ENCODE measurements at places on chromosomes 6 and 20.
A peak's percentile ranks its signal among the peaks of the same experiment; 100 is the strongest.

- DNase-seq, result no peak
Observed at GRCh38 chr6:78670156-78670555, 197.2 kb upstream of the IRAK1BP1 start.

- DNase-seq, result no peak
Observed at GRCh38 chr20:3423126-3423525, 15.7 kb upstream of the DNAAF9 start.

DNA sequence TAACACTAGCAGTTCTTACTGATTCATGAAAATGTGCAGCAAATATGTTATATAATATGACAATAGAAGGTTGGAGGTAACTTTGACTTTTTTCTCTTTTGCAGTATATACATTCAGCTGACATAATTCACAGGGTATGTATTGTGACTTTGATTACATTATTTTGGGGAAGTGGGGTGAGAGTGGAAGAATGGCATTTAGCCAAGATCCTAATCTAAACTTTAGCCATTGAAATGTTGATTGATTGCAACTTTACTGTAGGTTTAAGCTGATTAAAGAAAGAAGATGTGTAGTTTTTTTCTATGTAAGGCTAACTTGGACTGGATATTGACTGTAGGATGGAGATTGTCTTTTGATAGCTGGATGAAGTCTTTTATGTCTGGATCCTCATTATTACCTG, 46.0 kb downstream of the MAPK14 start:
- DNase-seq, result no peak

DNA sequence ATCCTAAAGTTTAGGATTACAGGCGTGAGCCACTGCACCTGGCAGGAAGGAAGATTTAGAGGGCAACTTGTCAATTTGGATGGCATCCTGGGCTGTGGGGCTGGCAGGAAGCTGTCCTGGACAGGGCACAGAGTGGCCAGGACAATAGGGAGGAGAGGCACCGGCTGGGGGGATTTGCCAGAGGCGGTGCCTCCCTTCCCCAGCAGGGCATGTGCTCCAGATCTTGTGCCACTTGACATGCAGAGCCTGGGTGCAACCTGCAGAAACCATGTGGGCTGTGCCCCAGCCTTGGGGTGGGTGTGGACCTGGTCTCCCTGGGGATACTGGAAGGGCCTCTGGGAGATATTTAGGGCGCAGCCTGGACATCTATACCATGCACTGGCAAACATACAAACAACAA, 58.6 kb upstream of the EEF1A1 start:
- DNase-seq, result no peak

DNA sequence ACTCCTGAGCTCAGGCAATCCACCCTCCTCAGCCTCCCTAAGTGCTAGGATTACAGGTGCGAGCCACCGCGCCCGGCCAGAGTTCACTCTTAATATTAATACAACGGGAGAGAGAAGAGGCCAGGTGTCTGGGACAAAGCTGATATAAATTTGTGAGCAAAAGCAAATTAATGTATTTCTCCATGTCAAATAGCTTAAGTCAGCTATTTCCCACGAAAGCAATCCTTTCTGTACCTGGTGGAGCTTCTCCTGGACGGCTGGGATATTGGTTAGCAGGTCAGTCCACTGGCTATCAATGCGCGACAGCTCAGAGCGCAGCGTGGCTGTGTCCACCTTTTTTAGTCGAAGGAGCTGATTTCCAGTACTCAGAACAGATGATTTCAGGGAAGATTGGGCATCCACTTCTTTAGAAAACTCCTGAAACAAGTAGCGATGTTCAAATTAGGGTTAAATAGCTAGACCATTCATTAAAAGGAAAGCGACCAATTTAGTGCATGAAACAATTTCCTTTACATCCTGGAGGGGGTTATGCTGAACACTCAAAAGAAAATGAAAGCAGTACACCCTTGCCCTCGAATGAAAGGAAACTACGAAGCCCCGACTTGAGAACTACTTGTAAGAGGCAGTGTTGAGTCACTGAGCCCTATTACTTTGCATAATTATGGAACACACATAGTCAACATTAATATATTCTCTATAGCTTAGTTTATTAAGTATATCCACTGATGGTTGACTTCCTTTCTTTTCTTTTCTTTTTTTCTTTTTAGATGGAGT, 403.4 kb downstream of the SYNE1 start:
- DNase-seq, result no peak

GRCh38 chr6:109526905-109527628, 44.0 kb upstream of the ZBTB24 start:
- DNase-seq, result no peak

GRCh38 chr6:42715871-42716270, 6.5 kb downstream of the PRPH2 start:
- no peak for DNase-seq

DNA sequence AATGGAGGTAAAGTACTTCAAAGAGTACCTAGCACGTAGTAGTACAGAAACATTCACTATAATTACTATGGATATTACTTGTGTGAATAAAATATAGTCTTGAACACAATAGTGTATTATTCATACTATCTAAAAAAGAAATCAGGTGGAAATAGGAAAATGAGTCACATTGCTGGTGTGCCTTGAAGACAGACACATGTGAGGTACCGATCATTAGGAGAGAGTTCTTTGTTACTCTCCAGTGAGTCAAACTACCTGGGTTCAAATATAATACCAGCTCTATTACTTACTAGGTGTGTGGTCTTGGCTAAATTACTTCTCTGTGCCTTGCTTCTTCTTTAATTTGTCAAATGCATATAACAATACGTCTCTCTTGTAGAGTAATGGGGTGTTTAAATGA, 50.8 kb upstream of the BEND6 start:
- DNase-seq, result no peak

- DNase-seq, result no peak
Observed at GRCh38 chr6:164099269-164099865, 684.8 kb downstream of the QKI start.

DNA sequence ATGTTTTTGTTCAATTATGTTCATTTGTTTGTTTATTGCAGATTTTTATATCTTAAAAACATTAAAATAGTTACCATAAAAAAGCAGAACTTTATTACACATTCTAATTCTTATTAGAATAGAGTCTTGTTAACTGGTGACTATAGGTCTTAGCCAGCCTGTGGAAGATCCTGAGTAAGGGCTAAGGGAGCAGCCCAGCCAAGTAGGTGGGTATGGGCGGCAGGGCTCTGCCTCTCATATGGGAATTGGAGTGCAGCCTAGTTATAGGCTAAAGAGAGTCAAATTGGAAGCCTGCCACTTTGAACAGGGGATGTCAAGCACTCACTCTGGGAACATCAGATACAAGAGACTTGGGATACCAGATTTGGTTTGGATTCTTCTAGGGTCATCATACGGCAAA, 10.5 kb upstream of the HSF2 start:
- DNase-seq, result no peak

GRCh38 chr20:9402546-9402945, 111.8 kb upstream of the LAMP5 start:
- no peak for DNase-seq

- DNase-seq, result no peak
Observed at GRCh38 chr6:157060440-157060952, 262.8 kb downstream of the TMEM242 start.

DNA sequence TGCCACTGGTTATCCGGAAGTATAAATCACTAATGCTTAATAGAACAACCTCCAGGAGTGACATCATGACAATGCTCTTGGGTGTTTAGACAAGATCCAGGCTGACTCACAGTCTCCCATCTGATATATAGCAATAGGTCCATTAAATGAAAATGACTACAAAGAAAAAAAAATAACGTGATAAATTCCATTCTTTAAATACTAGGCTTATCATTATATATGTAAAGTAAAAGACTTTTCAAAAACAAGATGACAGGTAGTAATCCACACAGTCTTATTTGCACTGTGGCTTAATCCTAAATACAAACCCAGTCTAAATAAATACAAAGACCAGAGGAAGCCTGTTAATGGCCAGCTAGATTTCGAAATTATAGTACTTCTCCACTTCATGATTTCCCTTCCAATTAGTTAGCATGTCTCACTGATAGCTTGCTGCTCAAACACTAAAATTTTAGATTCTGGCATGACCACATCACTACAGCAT, 149.1 kb upstream of the BEND3 start:
- peak; percentile 10 for DNase-seq

- DNase-seq, result no peak
Observed at GRCh38 chr20:17479063-17479657, 52.0 kb downstream of the BFSP1 start.

Measured in GM04504 (cell line).